ENCODE measurements at places on chromosomes 1 and 21. TPM values are rescaled to one million over a fixed set of nuclear protein-coding genes. Genes with fewer than 3 reads are reported as not detected.

- DNase-seq, result no peak
Observed at GRCh38 chr1:207925210-207925609, 14.3 kb upstream of the CD34 start.

DNA sequence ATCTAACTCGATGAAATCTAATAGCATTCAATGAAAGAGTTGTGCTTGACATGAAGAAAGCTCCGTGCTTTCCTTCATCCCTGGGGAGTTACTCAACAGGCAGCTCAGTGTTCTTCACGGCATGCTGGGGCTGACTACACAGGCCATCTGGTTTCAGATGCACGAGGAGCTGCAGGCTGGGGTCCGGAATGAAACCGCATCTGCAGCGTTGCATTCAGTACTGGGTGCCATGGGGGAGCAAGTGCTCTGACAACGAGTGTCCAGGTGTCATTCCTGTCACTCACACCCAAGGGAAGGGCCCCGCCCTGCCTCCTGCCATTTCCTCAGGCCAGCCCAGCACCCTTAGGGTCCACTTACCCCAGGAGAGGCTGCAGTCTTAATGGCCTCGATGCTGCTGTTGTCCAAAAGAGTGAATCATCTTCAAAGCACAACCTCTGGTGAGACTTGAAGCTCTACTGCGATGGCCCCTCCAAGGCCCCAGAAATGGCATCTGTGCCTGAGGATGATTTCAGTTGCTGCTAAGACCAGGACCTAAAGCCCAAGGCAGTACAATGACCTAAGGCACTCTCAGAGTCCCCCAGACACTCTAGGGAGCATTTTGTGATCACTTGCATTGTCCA, 61.4 kb downstream of the STUM start:
- no peak for DNase-seq

The SLC35E2B gene
- 65.0 TPM for total RNA-seq

The WDR64 gene
- not detected for total RNA-seq

DNA sequence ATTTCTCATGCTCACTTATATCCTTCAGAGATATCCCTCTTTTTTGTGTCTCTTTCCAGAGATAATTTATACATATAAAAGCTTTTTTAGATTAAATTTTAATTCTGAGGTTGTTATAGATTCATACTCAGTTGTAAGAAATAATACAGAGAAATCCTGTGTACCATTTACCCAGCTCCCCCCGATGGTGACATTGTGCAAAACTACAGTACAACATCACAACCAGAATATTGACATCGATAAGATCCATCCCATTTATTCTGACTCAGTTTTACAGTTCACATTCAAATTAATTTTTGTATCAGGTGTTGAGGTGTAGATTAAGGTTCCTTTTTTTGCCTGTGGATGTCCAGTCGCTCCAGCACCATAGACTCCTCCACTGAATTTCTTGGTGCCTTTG, 14.3 kb downstream of the DMRTB1 start:
- no peak for DNase-seq

The LRRC53 gene
- not detected for total RNA-seq

DNA sequence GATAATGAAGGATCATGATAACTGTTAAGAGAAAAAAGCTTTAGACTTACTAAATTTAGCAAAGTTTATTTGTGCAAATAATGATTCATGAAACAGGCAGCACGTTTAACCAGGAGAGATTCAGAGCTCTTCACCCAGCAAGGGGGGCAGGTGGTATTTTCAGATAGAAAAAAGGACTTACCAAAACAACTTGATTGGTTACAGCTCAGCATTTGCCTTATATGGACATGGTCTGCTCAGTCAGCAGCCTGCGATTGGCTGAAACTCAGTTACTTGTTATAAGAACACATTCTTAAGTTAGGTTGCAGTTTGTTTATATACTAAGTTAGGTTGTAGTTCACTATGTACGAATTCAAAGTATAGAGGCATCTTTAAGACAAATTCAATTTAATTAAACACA, 165.6 kb downstream of the DUSP10 start:
- no peak for DNase-seq

The MARK1 gene
- total RNA-seq, result 17.4 TPM
